Left hindlimb (tissue), 1 donor: ENCODE measurements at places on chromosomes 2 and 18.
A peak's percentile ranks its signal among the peaks of the same experiment; 100 is the strongest.

GRCh38 chr2:36393738-36394256 lies 38.2 kb downstream of the CRIM1 start:
- DNase-seq = no peak

DNA sequence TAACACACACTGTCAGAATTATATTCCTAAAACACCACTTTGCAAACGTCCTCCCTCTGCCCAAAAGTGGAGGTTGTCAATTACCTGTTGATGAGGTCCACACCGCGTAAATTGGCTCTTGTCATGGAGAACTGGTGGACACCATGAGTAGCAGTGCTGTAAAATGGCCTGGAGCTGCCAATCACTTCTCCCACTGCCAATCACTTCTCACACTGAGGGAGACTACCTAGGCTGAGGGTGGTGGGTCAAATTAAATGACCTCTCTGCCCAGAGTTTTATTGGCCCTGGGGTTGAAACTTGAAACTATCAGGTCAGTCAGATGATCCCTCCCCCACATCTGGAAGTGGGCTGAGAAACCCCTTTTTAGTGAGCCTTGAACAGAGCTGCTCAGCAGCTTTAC lies 89.6 kb downstream of the SOWAHC start:
- DNase-seq = no peak

DNA sequence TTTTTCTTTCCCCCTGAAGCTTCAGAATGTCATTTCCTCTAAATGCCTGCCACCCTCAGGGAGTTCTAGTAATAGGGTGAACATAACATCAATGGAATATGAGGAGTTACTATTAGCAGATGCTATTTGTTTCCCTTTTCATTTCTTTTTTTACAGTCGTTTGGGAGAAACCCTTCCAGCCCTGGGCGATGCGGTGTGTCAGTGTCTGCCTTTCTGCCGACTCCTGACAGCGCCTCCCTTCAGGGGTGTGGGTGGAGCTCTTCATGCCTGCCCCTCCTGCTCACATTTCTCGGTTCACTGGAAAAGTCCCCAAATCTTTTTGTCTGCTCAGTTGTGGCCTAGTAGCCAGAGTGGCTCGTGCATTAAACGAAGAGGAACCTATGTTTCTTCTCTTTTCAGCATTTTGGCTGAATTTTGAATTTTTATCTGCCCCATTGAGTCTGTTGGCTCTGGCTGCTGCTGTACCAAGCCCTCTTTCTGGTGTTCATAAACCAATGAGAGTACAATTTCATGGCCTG lies 72.3 kb downstream of the FMNL2 start:
- no peak for DNase-seq

- DNase-seq = no peak
Measured at GRCh38 chr2:135451966-135452365, 79.1 kb downstream of the ZRANB3 start.

- DNase-seq = peak; percentile 55
Measured at GRCh38 chr2:231929961-231930592, 3.9 kb upstream of the NPPC start.

GRCh38 chr18:47752796-47753645 lies 177.4 kb downstream of the SMAD2 start:
- DNase-seq = no peak

DNA sequence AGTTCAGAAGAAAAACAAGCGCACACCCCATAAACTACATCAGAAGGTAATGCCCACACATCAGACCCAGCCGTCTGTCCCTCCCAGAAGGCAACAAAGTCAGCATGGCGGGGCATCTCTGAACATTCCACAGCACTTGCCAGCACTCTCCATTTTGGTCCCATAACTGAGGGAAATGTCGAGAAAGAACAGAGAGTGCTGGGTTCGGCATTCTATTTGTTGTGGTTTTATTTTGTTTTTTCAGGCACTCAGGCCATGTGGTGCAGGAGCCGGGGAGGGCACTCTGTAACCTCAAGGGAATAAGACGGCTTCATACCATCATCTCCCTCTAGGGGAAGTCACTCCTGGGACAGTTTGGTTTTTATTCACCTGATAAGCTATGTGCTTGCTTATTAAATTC lies 156.0 kb downstream of the SEPTIN10 start:
- DNase-seq = peak; percentile 23

- DNase-seq = no peak
Measured at GRCh38 chr2:64422466-64422865, 31.5 kb upstream of the LGALSL start.

- no peak for DNase-seq
Measured at GRCh38 chr18:26419746-26420145, 128.6 kb downstream of the KCTD1 start.

DNA sequence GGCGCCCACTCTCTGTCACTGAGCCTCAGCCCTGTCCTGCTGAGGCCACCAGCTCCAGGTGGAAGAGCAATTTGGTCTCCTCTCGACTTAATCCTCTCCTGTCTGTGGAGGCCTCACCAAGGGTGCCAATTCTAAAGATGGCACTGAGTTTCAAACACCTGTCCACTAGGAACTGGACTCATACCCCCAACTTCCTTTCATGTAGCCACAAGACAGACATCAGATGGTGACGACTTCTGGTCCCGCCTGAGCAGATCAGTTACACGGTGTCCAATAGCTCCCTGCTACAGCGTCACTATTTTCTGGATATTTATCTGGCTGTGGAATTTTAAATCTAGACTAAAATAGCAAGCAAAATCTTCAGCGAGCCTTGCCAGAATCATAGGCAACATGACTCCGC lies 24.5 kb upstream of the SP5 start:
- DNase-seq = no peak

DNA sequence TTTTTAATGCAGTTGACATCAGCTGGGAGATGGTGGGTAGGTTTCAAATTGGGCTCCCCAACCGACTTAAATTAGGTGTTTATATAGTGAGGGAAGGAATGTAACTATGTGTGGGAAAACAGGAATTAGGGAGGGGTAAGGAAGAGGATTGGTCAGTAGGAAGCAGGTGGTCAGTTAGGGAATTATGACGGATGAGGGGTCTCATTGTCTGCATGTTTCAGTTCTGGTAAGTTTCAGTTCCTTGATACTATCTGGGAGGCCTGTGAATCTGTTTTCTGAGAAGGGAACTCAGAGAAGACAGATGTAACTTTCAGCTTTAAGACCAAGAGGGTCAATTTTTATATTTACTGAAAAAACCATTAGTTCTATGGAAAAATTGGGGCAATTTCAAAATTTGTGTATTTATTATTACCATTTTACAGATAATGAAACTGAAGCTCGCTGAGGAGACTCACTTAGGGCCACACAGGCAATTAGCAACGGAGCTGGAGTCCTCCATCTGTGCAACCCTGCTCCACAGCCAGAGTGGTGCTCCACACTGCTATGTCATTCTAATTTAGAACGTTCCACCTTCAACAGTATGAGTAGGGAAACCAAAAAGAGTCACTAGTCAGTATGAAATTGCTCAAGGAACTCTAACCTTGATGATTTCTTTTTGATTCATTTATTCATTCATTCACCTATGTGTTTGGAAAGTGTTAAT lies 36.0 kb upstream of the CCDC195 start:
- no peak for DNase-seq

DNA sequence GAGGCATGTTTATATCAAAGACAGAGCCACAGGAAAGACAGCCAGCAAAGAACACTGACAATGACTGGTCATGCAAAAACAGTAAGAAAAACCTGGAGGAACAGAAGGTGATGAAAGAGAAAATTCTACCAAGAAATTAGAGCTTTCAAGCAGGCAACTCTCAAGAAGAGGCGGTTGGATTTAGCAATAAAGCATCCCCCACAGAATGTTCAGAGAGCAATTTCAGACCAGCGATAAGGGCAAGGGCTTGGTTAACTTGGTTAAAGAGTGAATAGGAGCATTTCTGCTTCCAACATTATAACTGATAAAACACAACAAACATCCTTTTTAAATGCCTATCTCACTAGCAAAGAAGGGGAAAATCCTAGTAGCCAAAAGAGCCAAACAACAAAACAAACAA lies 68.0 kb upstream of the NCKAP5 start:
- no peak for DNase-seq

DNA sequence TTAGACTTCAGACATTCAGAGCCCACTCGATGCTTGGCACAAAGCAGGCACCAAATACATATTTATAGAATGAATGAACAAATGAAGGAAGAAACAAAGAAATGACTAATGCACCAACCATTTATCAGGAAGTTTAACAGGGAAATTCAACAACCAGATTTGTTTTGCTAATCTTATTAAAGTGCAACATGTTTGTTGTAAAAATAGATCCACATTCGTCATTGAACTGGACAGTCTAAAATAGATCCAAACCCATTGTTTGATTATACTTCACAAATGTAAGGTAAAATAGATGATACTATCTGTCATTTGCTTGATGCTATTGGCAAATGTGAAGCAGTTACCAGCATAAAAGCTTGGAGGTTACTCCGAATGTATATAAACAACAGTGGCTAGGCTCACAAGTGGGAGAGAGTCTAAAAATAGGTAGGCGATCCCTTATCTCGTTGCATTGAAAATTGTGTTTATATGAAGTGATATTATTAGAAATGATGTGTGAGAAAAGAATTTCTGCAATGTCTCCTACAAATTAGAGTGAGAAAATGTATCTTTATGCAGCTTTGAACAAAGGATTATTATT lies 246.2 kb downstream of the NEDD4L start:
- DNase-seq = no peak

GRCh38 chr2:69704446-69704845 lies 37.5 kb upstream of the ANXA4 start:
- no peak for DNase-seq

- no peak for DNase-seq
Measured at GRCh38 chr2:180571559-180571958, 408.8 kb upstream of the UBE2E3 start.

DNA sequence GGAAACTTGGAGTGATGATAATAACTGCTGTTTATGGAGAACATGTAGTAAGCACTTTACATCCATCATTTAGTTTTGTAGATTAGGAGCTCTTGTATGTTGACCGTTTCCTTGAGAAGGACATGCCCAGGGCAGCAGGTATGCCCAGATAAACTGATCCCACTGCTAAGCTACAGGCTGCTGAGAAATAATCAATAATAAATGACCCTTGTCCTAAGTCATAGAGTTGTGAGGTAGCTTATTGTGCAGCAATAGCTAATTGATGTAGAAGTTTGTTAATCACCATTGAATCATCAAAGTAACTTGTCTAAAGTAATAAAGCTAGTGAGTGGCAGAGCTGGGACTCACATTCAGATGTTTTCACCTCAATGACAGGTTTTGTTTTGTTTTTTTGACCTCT lies 287.2 kb upstream of the CYRIA start:
- no peak for DNase-seq

DNA sequence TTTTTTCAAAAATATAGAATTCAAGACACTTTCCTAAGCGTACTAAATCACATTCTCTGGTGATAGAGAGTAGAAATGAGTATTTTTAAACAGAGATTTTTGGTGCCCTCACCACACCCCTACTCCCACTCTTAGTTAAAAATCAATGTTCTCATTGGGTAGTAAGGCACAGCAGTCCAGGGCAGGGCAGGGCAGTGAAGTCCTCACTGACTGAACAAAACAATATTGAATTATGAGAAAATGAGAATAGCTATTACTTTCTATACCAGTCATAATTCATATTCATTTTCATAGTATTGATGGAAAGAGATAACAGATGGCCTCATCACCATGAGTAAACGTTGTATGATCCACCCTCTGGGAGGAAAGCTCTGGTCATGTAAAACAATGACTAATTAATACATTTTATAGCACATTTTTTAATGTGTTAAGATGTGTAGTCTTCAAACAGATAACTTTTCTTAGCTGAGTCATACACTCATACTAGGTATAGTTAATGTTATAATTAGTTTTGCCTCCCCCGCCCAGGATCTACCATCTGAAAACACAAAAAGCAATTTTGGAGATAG lies 686.1 kb downstream of the KCNJ3 start:
- no peak for DNase-seq

- no peak for DNase-seq
Measured at GRCh38 chr2:62150597-62151305, 45.2 kb upstream of the B3GNT2 start.

GRCh38 chr2:99085421-99085820 lies 56.1 kb upstream of the C2orf15 start:
- no peak for DNase-seq

DNA sequence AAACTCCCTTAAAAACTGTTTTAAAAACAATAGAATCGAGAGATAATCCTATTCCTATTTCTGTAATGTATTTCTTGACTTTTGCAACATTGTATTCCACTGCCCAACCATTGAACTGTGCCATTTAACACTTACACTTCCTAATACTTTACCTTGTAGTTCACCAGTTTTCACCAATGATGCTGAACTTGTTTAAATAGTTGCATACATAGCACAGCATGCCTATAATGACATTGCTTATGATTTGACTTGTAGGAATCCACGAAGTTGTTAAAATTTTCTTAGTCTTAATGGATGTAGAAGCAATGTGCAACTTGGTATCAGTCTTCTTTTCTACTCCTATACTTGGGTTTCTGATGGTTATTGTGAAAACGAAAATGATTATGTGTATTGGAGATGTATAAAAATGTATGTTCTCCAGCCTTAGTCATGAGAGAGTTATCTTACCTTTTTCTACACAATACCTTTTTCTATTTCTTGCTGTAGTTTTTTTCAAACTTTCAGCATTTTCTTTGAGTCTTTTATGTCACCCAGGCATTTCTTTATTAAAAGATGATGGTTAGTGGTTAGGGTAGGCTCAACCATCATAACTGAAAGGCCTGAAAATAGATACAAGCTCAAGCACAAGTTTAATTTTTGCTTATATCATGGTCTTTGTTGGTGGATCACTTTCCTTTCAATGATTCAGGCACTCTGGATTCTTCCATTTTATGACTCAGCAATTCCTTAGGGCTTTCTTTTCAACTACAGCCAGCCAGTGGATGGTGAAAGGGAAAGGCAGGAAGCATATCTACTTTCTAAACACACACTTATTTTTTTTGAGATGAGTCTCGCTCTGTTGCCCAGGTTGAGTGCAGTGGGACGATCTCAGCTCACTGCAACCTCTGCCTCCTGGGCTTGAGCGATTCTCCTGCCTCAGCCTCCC lies 9.4 kb downstream of the GPD2 start:
- no peak for DNase-seq

- DNase-seq = no peak
Measured at GRCh38 chr2:200254773-200255172, 51.7 kb upstream of the SPATS2L start.

GRCh38 chr18:79630281-79631095 lies 49.1 kb upstream of the CTDP1 start:
- DNase-seq = no peak

- no peak for DNase-seq
Measured at GRCh38 chr2:123723706-123724105, 301.4 kb upstream of the CNTNAP5 start.

DNA sequence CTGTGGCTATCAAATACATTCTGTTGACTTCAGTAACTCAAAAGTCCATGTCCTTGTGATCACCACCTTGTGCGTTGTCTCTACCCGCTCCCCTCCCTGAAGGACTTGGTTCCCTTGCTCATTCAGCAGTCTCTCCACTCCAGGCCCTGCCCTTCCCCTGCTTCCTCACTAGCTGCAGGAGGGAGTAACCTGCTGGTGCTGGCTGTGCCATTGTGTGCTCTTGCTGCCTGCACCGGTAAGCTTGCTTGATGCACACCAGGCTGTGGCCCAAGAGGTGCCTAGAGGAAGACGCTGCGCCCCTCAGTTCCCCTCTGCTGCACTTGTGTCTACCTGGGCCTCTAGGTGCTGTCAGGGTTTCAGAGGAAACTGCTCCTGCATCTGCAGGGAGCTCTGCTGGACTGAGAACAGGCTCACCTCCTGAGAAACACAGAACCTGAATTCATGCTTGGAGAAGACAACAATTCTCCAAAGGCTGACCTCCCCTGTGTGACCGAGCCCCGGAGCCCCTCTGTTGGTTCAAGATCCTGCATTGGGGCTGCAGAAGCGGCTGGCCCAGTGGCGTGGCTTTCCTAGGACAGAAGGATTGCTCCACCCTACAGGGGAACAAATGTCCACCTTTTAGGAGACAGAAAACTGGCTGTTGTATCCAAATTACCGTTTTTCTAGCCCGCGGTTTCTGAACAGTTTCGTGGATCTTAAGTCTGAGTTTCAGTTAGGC lies 33.6 kb downstream of the PTPRM start:
- DNase-seq = no peak
